GDM1 (cell line): ENCODE measurements at places on chromosomes 2 and 18.

GRCh38 chr18:68623342-68623741, 91.6 kb downstream of the TMX3 start:
- peak; percentile 29 for DNase-seq

GRCh38 chr2:177285892-177286715, 21.6 kb upstream of the NFE2L2 start:
- no peak for DNase-seq

DNA sequence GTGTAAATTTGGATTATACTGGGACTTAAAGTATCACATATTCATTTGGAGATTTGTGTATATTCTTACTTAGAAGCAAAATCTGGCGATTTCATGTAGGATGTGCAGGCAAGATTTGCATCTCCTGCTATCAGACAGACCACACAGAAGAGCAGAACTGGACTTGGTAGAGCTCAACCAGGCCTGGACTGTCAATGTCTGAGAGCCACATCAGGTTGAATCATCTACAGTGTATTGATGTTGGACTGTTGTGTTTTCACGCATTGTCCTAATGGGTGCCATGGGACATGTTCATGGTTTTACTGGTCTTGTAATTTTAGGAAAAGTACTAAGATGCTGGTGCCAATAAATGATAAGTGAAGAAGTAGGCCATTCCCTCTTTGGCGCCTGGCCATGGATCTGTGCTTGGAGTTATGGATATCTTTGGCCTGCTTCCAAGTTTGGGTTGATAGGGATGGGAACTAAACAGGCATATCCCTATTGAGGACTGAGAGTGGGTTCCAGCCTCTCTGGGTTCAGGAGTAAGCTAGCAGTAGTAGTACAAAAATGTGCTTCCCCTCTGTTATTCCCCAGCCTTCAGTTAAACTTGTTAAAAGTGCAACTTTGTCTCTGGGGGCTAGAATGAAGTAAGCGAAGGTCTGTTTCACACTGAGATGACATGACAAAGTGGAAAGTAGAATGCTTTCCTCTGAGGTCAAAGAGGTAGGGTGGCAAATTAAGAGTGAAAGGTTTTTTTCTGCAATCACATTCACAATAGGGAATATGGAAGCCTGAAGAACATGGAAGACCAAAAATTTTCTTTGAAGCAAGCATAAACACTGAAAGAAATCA, 49.2 kb upstream of the NEMP2 start:
- no peak for DNase-seq

- DNase-seq: no peak
Observed at GRCh38 chr2:66633631-66634030, 198.7 kb downstream of the MEIS1 start.

DNA sequence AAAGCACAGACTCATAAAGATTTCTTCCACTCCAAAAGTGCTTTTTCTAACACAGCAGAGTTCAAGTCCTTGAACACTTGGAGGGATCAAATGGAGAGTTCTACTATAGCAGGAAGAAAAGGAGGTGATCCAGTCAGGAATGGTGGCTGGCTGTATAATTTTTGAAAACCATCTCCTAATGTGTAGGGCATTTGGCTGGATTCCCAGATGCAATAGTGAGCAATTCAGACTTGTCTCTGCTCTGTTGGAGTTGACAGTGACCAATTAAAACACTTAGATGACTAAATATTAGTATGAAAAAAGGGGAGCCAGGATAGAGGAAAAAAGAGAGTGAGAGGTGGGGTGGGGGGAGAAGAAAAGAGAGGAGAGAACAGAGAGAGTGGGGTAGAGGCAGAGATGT, 5.3 kb upstream of the G6PC2 start:
- no peak for DNase-seq

- DNase-seq: no peak
Observed at GRCh38 chr2:138499684-138500083, 1.9 kb upstream of the SPOPL start.

GRCh38 chr18:74451148-74451547, 6.0 kb downstream of the DIPK1C start:
- no peak for DNase-seq

DNA sequence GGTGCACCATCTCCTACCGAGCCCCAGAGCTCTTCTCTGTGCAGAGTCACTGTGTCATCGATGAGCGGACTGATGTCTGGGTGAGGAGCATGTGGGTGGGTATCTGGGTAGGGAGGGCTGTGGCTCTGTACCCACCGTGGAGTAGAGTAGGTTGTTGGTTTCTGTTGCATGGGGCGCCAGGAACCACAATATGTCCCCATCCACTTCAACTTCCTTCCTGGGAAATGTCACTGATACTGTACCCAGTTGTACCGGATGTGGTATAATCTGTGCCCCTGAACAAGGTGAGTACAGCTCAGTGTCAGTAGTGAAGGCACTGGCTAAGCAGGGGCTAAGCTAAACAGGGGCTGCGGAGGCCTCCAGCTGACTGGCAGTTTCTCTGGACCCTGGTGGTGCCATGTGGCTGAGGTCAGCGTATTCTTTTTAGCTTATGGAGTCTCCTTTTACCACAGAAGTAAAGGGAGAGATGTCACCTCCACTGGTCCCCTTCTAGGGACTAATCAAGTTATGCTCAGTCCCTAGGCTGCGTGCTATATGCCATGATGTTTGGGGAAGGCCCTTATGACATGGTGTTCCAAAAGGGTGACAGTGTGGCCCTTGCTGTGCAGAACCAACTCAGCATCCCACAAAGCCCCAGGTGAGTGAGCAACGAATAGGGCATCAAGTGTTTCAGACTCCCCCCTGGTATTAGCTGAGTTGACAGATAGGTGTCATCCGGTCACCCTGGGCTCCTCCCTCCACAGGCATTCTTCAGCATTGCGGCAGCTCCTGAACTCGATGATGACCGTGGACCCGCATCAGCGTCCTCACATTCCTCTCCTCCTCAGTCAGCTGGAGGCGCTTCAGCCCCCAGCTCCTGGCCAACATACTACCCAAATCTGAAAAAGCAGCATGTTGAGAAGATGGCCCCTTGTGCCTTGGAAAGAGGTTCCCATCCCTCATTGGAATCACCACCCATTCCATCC, 2.7 kb downstream of the STK16 start:
- no peak for DNase-seq

- DNase-seq: no peak
Observed at GRCh38 chr18:64800151-64800550, 651.3 kb upstream of the LINC00305 start.

GRCh38 chr2:186426153-186427016, 59.7 kb upstream of the ZC3H15 start:
- no peak for DNase-seq

GRCh38 chr2:217934321-217935131, 68.3 kb downstream of the TNS1 start:
- DNase-seq: peak; percentile 70

DNA sequence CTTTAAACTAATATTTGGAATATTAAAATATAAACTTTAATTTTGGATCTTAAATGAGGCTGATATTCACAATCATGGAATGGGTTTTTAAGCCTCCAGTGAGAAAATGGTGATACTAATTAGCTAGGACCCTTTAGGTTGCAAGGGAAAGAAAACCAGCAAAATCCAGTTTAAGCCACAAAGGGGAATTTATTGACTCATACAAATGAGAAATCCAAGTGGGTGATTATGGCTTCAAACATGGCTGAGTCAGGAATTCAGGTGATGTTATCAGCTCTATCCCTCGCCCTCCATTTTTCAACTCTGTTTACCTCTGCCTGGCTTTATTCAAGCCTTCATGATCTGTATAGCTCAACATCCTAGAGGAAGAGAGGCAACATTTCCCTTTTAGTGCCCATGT, 75.3 kb upstream of the DLX2 start:
- DNase-seq: no peak

- no peak for DNase-seq
Observed at GRCh38 chr18:44153981-44154380, 526.7 kb upstream of the SETBP1 start.

GRCh38 chr18:79806976-79807841, 9.5 kb downstream of the KCNG2 start:
- DNase-seq: no peak

DNA sequence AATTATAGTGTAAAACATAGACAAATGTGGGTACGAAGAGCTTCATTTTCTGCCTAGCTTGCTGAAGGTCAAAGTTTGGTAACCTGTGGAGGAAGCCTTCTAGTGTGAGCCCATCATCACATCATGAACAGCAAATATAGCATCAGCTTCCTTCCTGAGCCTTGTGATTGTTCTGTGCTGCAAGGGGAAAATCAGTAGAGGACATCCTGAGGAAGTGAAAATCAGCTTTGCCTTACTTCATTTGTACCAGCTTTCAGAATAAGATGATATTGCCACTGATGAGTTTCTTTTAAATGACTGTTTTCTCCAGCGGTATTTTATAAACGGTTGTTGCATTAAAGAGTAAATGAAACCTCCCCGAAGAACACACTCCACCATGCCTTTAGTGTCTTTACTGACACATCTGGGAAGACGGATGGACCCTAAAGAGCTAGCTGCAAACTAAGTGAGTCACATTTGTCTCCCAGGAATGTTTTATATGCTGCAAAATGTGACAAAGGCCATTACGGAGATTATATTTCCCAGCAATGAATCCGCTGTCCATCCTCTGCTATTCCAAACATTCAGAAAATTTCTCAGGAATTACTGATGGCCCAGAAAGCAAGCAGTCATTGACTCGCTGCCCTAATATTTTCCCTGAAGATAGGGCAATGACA, 1272.8 kb downstream of the SUCLG1 start:
- DNase-seq: no peak

DNA sequence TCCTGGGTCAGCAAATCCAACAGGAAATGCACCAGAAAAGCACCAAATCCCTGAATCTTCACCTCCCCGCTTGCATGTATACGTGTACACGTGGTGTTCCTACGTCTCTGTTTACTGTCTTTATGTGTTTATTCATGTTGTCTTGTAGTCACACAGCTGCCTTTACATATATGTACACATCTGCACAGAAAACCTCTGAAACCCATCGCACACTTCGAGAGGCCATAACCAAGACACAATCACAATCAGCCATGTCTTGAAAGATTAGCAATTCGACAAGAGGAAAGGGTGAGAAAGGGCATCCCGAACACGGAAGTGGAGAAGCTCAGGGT, 98.1 kb downstream of the PLB1 start:
- no peak for DNase-seq

DNA sequence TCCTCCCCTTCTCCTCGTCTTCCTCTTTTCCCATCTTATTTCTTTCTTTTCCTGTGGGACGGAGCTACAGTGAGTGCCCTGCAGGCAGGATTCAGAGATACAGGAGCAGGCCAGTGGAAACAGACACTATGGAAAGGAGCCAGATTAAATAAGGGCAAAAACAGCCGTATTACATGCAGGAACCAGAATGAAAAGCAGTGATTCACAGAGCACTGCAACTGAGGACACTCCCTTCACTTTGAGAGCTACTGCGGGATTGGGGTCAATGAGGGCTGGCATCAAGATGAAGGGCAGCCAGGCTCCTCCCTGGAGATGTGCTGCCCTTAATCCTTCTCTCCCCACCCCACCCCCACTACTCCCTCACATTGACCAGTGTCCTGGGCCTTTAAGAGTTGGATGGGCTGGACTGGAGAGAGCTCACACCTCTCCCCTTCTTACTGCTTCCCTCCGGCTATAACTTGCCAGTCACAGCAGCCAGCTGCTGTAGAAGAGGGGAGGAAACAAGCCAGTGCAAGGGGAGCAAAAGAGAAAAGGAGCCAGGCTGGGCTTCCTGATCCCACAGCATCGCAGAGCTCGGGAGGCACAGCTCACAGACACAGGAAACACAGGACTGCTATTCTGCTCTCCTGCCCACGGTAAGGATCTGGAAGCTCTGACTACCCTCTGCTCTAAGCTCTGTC, at the start of gene PLCD4:
Gene PLCD4 (plus strand): TSS at position 464 of the 680 bp plus-strand sequence. CDS start 7,841 bp downstream, outside the sequence.
- DNase-seq: no peak

DNA sequence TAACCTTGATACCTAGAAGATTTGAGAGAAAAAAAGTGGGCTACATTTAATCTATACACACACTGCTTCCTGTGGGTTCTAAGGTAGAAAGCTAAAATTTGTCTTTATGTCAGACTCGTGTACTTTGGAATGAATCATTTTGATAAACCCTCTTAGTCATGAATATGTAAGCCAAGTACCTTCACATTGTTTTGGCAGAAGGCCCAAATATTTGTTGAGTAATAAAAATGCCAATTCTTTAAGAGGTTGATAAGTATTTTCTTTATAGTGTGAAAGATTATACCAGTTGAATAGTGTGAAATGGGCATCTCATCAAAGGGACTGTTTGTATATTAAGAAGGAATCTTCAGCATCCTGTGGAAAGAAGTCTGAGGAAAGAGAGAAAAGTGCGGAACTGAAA, 1464.7 kb upstream of the ZEB2 start:
- no peak for DNase-seq

DNA sequence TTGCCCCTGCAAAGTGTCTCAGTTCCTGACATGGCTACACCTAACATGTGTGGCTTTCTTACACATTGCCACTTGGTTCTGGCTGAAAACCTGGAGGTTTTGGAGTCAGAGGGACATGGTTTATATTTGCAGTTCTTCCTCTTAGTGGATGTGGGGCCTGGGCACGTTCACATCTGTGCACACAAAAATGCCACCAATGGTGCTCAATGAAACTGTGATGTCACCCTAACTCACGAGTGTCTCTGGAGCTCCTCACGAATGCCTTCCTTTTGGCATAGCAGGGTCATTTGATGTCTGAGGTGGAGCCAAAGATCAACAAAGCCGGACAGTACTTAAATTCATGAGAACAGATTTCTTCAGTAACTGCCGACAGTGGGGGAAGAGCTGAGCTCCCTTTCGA, 231.7 kb upstream of the HS6ST1 start:
- no peak for DNase-seq

DNA sequence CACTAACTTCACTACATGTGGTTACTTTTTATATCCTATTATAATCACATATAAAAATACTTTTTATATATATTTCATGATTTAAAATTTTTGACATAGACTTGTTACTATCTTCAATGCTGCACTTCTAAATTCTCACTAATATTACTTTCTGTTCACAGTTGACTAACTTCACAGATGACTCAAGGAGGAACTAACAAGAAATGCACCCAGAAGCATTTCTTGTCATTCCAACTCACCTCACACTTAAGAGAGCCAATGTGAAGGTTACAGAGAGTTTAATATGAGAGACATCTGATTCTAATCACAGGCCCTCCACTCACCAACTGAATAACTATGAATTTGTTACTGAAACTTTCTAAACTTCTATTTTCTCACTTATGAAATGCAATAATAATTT, 399.8 kb upstream of the SLC8A1 start:
- no peak for DNase-seq

GRCh38 chr2:240319221-240319854, 116.1 kb upstream of the GPC1 start:
- no peak for DNase-seq

GRCh38 chr2:43065871-43066270, 160.5 kb downstream of the ZFP36L2 start:
- DNase-seq: no peak

DNA sequence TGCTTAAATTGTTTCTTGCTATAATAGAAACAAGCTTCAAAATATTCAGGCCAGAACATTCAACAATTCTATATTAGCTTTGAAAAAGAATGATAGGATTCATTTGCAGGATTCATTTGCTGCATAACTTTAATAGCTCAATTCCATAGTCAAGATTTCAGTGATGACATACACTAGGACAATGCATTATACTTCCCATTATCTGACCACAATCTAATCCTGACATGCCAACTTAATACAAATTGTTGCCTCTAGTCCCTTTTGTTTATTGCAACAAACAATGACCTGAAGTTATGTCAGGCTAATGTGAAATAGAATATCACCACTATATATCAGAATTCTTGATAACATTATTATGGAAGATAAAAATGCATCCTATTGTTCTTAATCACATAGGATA, 169.4 kb downstream of the DNAH7 start:
- no peak for DNase-seq
